ENCODE measurements at places on chromosomes 13 and 19.

DNA sequence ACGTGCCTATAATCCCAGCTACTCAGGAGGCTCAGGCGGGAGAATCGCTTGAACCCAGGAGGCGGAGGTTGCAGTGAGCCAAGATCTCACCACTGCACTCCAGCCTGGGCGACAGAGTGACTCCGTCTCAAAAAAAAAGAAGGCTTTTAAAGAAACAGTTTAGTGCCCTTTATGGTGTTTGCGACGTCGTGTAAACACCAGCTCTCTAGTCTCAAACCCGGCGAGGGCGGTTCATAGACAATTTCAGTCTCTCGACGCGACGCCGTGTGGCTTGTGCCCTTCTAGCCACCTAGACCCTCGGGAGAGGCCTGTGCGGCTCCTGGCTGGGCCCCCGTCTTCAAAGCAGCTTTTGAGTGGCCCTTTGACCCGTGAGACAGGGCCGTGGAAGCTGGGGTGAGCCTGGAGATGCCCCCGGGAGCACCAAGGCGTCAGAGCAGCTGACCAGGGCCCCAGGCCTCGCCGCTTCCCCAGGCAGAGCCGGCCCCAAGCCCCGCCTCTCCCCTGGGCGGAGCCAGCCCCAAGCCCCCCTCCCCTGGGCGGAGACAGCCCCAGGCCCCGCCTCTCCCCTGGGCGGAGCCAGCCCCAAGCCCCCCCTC lies 5.0 kb upstream of the MADCAM1 start:
- no peak for DNase-seq

GRCh38 chr19:42176649-42176989 lies 40.9 kb downstream of the DEDD2 start:
- DNase-seq, result no peak

- DNase-seq, result no peak
Measured at GRCh38 chr19:55585658-55586339, 5.2 kb upstream of the ZNF579 start.

- DNase-seq, result no peak
Measured at GRCh38 chr13:98927951-98928927, 49.6 kb downstream of the DOCK9 start.

DNA sequence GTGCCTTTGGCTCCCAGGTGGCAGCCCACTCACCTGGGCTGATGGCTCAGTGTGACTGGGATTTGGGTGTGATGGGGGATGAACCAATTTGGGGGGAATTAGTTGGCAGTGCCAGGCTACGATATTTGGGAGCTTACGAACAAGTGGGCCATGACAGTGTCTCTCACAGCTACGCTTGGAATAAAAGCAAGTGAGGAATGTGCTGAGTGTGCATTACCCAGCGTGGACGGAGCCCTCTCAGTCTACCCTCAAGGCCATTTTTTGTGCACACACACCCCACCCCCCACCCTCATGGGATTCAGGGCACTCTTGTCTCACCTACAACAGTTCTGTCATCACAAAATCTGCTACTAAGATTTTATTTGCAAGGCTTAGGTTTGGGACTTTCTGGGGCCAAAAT lies 329.1 kb downstream of the NDFIP2 start:
- no peak for DNase-seq

DNA sequence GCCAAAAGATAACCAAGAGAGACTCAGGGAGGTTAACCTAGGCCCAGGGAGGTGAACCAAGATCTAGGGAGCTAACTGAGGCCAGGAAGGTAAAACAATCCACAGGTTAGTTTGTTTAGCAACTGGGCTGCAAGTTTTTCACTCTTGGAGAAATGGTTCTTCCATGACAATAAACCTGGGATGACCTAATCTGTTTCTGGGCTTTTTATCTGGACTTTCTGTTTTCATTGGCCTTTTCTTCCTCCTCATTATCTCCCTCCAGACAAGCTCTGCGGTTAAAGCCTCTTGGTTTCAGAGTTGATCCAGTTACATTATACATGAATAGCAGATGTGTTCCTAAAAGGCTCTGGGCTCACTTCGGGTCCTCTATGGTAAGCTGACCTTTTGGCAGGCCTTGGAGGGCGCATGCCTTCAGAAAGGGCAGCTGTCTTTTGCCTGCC lies 44.2 kb downstream of the PCDH8 start:
- no peak for DNase-seq

GRCh38 chr19:10461047-10461949 lies 41.0 kb downstream of the PDE4A start:
- DNase-seq, result peak; percentile 91

DNA sequence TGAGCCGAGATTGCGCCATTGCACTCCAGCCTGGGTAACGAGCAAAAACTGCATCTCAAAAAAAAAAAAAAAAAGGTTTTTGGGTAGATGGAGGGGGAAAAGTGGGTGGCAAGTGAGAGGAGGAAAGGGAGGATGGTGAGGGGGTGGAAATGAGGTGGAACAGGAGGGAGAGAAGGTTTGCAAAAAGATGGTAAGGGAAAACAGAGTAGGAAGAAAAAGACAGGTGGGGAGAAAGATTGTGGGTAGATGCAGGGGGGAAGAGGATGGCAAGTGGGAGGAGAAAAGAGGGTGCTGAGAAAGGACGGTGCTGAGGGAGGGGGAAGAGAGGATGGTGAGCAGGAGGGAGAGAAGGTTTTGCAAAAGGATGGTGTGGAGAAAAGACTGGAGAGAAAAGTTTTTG lies 57.8 kb upstream of the C1QTNF9B start:
- no peak for DNase-seq

DNA sequence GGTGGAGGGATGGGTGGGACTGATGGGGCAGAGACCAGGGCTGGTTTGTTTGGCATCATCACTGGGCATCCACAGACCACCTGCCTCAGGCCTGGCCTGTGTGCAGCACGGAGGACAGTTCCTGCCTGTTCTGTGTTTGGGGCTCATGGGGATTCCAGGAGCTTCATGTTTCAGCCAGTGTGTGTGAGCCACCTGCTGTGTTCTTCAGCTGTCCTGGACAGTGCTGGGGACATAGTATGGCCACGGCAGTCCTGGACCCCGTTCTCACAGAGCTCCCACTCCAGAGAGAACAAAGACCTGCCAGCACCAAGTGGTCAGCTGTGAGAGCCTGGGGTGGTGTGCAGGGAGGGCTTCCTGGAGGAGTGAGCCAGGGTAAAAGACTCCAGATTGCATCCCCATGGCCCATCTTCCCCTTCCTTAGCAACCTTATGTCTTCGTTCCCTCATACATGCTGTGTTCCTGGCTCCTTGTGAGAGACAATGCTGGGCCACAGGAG lies 2.0 kb upstream of the CCDC97 start:
- DNase-seq, result no peak

GRCh38 chr13:41941174-41941573 lies 19.7 kb downstream of the VWA8 start:
- no peak for DNase-seq

GRCh38 chr13:98339684-98340425 lies 162.8 kb upstream of the RNF113B start:
- DNase-seq, result no peak

- DNase-seq, result no peak
Measured at GRCh38 chr13:90447734-90448101, 899.8 kb upstream of the MIR17HG start.

DNA sequence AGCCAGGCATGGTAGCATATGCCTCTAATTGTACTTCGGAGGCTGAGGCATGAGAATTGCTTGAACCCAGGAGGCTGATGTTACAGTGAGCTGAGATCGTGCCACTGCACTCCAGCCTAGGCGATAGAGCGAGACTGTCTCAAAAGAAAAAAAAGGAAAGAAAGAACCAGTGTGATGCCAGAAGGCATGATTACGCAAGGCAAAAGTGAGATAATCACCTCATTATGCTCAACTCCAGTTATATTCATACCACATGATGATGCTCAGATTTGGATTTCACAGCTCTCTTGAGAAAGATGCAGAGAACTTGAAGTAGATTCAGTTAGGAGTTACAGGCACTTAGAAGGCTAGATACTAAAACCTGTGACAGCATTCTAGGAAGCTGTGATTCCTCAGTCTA lies 21.8 kb downstream of the RCBTB1 start:
- no peak for DNase-seq

DNA sequence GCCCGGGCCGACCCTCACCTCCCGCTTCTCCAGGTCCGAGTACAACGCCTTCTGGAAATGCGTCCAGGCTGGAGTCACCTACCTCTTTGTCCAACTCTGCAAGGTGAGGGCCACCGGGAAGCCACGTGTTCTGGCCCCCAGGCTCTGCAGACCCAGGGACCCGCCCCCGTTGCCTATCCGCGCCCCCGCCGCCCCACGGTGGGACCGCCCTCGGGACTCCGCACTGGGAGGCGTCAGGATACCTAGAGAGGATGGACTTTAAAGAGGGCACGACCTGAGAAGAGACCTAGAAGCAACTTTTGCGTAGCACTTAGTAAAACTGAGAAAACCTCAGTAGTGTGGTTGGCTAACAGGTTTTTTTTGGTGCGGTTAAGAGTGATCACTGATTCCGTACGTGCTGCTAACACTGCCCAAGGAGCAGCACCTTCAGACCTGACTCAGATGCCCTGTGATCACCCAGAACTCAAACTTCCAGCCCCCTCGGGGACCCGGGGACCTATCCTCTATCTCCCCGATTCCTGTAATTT lies 492 bp downstream of the TMEM147 start:
- peak; percentile 68 for DNase-seq

All from stimulated activated naive CD8-positive, alpha-beta T cell treated with anti-CD3 and anti-CD28 coated beads, Interleukin-15, amount 100 ng/mL, for 72 hours (primary cell).